Stromal cell of bone marrow (primary cell): ENCODE measurements at places on chromosomes 3 and 15.
A peak's percentile ranks its signal among the peaks of the same experiment; 100 is the strongest.

DNA sequence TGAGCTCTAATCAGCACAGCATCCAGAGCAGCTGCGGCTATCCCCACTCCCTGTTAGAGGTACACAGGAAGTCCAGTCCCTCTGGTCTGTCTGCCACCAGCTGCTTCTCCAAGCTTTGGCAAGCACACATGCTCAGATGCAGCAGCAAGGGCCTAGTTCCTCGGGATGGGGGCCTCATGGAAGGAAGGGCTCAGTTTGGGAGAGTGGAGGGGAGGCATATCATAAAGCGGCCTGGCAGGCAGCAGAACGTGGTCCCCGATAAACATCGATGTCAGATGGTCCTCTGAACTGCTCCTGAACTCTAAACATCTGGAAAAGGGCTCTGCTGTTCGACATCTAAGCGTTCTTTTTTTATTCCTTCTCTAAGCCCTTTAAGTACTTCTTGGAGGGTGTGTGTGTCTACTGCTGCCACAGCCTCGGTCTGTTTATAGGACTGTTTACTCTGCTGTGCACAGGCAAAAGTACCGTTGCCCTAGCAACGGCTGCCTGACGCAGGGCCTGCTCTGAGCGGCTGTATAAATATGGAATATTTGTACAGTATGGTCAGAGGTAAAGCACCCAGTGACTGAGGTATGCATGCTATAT, 74.6 kb downstream of the PRICKLE2 start:
- DNase-seq = peak; percentile 56

GRCh38 chr15:79296583-79296982, 14.1 kb downstream of the ANKRD34C start:
- DNase-seq = no peak

DNA sequence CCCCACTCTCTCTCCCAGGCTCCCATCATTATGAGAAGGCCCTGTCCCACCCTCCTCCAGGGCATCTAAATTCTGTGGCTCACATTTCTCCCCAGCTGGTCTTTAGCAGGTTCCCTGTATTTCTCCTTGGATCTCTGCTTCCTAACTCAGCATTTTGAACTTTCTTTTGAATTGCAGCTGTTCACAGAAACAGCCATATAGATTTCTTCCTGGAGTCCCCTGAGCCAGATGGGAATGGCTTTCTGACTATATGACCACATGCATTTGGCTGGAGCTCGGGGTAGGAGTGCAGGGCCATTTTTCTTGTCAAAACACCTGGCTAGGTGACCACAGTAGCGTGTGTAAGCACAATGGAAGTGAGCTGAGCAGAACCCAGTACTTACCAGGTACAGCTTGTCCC, 22.0 kb downstream of the RBP2 start:
- no peak for DNase-seq

GRCh38 chr3:28916713-28917499, 364.0 kb upstream of the RBMS3 start:
- DNase-seq = peak; percentile 60

DNA sequence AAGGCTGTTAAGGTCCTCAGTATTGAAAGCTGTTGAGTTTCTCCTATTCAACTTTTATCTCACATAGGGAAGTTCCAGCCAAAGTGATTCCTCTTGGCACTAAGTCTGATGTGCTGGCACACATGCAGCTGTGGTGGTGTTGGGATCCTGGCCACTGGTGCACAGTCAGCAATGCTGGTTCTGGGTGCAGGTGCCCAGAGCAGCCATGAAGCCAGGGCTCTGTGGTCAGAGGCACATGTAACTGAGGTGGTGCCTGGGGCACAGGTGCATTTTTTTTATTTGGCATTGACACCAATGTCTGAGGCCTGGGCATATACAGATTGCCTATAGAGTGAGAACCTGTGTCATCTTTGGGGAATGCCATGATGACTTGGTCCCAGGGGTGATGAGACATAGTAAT, 271.4 kb downstream of the POLQ start:
- no peak for DNase-seq

- DNase-seq = no peak
Measured at GRCh38 chr3:102140116-102140515, 290.8 kb downstream of the NFKBIZ start.

DNA sequence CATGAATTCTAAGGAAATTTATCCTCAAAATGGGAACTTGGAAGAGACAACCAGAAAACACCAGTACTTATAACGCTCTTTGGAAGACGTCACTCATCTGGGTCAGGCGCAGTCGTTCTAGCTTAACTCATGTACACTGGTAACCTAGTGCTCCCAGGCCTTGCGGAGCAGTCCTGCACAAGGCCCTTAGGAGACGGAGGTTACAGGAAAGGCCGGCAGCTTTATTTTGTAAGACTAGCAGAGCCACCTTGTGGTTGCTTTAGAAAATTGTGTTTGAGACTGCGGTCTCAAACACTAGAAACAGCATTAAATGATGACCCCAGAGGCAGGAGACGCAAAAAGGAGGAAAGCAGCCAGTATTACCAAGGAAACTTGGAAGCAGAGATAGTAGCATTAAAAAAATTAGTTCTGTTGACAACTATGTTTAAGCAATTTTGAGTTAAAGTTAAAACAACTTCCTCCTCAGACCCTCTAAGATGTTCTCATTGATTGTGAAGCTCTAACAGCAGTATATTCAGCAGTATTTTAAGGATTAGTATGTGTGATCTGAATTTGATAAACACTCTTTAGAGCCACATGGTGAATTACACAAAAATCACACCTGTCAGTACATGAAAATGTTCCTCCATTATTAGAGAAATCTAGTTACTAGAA, 141.9 kb upstream of the C2CD4B start:
- DNase-seq = peak; percentile 64

GRCh38 chr3:55178336-55178735, 250.5 kb upstream of the LRTM1 start:
- no peak for DNase-seq

DNA sequence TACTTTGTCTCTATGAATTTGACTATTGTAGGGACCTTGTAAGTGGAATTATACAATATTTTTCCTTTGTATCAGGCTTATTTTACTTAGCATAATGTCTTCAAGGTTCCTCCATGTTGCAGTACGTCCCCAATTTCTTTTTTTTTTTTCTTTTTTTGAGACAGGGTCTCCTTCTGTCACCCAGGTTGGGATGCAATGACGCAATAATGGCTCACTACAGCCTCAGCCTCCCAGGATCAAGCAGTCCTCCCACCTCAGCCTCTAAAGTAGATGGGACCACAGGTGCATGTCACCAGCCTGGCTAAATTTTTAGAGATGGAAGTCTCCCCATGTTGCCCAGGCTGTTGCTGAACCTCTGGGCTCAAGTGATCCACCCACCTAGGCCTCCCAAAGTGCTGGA, 40.5 kb upstream of the RPS17 start:
- no peak for DNase-seq

- no peak for DNase-seq
Measured at GRCh38 chr3:183310936-183311335, 57.9 kb downstream of the B3GNT5 start.

GRCh38 chr3:106399761-106400160, 530.9 kb upstream of the CBLB start:
- no peak for DNase-seq

GRCh38 chr15:63146684-63147083, 10.6 kb downstream of the RPS27L start:
- DNase-seq = no peak

- no peak for DNase-seq
Measured at GRCh38 chr3:102081572-102082289, 232.4 kb downstream of the NFKBIZ start.

- DNase-seq = no peak
Measured at GRCh38 chr3:23659274-23659673, 146.5 kb upstream of the UBE2E1 start.

DNA sequence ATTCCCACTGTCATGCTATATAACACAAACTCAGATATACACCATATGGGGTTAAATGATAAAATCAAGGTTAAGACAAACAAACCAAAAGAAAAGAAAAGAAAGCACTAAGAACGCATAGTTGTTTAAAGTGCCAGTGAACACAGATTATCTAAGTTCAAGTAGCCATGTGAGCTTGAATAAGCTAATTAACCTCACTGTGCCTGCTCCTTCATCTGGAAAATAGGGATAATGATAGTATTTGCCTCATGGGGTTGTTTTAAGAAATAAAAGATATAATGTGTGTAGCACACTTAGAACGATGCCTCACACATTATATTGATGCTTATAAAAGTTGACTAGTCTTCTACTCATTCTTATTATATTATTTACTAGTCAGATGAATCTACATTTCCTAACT, 72.6 kb upstream of the IL12A start:
- no peak for DNase-seq

- DNase-seq = peak; percentile 57
Measured at GRCh38 chr3:72082186-72082715, 297.3 kb upstream of the PROK2 start.

DNA sequence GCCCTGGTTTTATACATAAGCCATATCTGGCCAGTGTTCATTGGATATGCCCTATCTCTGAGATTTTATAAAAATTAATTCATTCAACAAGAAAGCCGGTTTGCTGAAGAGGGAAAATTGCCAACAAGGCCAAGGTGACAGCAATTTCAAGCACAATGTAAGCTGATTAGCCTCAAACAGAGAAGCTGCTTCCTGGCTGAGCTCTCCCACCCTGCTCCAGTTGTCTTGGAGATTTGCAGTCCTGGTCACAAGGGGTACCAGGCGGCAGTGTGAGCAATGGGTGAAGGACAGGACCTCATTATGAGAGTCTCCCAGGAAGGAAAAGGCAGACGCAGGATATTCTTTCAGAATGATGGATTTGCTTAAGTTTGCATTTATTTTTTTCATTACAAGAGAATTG, 5.4 kb upstream of the THSD4 start:
- DNase-seq = no peak

GRCh38 chr3:41598402-41599126, 363.3 kb downstream of the ULK4 start:
- peak; percentile 6 for DNase-seq

DNA sequence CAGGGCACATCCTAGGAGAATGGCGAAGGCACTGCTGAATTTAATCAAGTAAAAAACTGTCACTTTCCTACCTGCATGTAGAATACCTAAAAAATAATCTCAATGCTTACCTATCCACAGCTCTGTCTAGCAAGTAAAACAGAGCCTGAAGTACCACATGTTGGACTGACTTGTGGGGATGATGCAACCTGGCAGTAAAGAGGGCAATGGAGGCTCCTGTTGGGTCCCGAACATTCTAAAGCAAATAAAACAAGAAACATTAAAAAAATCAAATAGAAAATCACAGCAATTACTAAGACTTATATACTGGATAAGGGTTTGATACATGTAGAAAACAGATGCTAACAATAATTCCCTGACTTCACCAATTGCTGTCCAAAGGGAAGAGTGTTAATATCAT, 56.1 kb downstream of the PTPN9 start:
- no peak for DNase-seq

DNA sequence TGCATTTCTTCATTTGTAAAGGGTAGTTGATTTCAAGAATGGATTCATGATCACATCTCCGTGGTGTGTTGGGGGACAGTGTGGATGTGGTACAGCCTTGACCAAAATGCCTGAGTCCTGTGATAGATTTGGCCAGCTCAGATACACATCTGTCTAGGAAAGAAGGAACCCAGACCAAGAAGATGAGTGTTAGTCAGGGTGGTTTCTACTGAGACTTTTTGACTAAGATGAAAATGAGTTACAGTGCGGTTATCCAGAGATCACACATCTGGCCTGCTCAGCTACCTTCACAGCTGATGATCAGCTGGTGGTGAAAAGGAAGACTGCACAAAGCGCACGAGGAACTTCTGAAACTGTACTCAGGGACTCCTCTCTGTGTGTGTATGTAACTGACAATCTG, 68.0 kb downstream of the FNDC3B start:
- DNase-seq = no peak

DNA sequence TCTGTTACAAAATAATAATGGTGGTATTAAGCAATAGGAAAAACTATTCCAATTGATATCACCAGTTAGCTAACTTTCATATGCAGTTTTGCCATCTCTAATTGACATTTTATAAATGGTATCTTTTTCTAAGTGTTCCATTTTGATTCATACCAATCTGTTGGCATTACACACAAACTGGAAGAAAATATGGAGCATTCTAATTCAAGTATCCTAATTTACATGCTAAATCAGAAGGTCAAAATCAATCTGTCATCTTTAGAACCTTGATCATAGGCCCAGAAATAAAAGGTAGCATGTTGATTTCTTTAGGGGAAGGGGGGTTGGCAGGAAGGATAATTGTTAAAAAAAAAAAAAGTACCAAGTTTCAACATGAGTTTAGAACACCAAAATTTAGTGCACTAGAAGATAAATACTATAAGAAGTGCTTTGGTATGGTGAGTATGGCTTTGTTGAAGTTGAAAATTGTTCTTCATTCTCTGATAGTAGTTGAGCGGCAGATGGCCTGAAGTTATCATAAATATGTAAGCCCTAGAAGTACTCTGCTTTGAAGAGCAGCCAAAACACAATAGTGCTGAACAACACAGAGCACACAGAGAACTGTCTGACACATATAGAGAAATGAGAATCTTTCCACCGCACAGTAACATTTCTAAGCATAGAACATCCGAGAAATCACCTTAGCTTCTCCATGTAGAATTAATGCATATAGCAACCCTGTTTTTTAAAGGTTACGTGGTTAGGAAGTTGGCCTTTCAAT, 130.1 kb downstream of the TAFA4 start:
- DNase-seq = no peak

DNA sequence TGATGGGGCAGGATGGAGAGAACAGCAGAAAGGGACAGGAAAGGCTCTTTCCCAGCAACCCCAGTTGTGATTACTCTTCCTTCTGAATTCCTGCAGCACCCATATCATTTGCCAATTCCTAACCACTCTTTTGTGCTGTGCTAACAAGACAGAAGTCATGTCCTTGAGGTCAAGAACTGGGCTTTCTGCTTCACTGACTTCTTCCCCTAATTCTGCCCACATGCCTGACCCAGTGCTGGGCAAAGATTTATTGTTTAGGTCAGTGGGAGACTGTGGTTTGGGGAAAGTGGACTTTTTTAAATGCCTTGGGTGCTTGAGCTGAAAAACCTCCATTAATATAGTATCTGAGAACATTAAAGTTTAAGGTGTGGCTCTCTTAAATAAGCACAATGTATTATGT, 4.2 kb upstream of the EFCAB12 start:
- no peak for DNase-seq

GRCh38 chr15:89797678-89798201, 16.9 kb downstream of the ANPEP start:
- no peak for DNase-seq

DNA sequence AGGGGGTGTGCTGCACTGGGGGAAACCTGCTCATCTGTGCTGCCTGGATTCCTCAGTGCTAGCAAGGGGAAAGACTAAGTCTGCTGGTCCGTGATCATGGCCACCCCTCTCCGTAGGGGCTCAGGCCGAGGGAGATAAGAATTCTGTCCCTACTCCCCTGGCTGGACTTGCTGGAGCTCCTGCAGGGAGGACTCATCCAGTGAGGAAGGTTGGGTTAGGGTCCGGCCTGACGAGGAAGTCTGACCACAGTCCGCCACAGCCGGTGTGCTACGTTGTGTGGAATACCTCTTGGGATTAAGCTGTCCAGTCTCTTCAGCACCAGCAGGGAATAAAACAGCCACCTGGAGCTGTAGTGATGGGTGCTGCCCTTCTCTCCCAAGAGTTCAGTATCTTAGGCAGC, 1309.1 kb upstream of the CADM2 start:
- no peak for DNase-seq

- no peak for DNase-seq
Measured at GRCh38 chr15:56341201-56341600, 24.0 kb upstream of the TEX9 start.

- no peak for DNase-seq
Measured at GRCh38 chr3:181442066-181442465, 269.7 kb upstream of the SOX2 start.
